ENCODE measurements at places on chromosomes 2 and 18. TPM values are rescaled to one million over a fixed set of nuclear protein-coding genes. Genes with fewer than 3 reads are reported as not detected.
A peak's percentile ranks its signal among the peaks of the same experiment; 100 is the strongest.

- no peak for DNase-seq
These were observed 132.2 kb upstream of the SP5 start for GRCh38 chr2:170582751-170583463.

Gene SKA1
- 44.2 TPM for total RNA-seq

DNA sequence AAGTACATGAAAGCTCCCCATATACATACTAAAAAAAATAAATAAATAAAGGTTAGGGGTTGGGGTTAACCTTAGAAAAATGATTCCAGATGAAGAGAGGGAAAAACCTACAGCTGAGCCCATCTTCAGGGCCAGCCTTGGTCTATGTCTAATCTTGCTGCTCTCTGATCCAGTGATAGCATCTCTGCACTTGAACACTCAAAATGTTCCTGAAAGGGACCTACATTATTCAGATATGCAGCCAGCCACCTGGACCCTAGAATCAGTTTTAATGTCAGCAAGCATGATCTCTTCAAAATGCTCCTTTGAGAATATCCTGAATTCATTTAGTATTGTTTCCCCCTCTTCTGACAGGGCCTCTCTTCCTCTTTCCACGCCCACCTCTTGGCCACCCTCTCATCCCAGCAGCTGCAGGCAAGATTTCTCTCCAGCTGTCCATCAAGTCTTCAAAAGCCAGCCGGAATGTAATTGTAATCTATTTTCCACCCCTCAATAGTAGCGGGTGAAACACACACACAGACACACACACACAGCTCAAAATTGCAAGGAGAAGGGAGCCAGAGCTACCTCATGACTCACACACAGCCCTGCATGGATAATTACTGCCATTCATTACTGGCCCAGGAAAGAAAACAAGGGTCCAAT, 135.5 kb downstream of the MYO3B start:
- no peak for DNase-seq

- peak; percentile 42 for DNase-seq
These were observed 4.7 kb downstream of the CYTIP start for GRCh38 chr2:157438863-157439823.

- no peak for DNase-seq
These were observed 36.7 kb downstream of the ADCYAP1 start for GRCh38 chr18:941331-941730.

DNA sequence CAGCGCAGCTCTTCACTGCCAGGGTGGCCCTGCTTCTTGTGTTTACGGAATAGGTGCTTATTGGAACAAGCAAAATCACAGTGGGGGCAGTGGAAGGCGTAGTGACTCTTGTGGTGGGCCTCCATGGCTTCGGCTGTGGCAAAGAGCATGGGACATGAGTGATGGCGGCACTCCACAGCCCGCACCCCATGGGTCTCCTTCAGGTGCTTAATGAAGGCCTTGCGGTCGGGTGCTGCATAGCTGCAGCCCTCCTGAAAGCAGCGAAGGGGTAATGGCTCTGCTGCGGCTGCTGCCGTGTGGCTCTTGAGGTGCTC, 10.7 kb downstream of the ZNF142 start:
- DNase-seq = no peak

DNA sequence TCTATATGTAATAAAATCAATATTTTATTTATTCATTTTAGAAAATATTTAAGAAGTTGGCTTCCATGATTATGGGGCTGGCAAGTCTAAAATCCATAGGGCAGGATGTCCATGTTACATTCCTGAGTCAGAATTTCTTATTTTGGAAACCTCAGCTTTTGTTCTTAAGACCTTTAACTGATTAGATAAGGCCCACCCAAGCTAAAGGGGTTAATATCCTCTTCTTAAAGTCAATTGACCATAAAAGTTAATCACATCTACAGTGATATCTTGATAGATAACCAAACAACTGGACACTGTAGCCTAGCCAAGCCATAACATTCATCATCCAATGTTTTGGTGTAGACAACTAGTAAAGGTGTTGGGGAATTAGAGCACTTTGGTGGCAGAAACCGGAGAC, 1035.4 kb upstream of the ZEB2 start:
- no peak for DNase-seq

DNA sequence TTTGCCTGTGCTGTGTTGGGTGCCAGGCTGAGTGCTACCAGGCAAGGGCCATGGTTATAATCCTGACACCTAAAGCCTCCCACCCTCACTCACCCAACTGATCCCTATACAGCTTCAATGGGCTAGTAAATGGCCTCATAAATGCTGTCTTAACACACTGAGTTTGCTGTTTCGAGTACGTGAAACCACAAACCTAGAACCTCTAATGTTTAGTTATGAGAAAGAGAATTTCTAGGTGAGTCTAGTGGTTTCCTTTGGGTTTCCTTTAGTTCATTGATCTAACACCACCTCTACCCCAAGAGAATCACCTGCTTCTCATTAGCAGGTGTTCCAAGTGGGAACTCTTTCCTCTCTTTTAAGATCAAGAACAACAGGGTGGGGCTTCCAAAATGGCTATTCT, 172.0 kb downstream of the MC4R start:
- no peak for DNase-seq

GRCh38 chr2:2834516-2835254, 503.6 kb upstream of the MYT1L start:
- DNase-seq = no peak

Gene UGT1A7
- total RNA-seq = not detected

Gene GNAL
- 0.12 TPM for total RNA-seq

GRCh38 chr2:207831584-207832248, 62.0 kb upstream of the FZD5 start:
- DNase-seq = no peak

GRCh38 chr18:13578400-13578799, 148.0 kb downstream of the FAM210A start:
- DNase-seq = no peak

GRCh38 chr2:27042159-27042661, 9.3 kb upstream of the AGBL5 start:
- DNase-seq = no peak

DNA sequence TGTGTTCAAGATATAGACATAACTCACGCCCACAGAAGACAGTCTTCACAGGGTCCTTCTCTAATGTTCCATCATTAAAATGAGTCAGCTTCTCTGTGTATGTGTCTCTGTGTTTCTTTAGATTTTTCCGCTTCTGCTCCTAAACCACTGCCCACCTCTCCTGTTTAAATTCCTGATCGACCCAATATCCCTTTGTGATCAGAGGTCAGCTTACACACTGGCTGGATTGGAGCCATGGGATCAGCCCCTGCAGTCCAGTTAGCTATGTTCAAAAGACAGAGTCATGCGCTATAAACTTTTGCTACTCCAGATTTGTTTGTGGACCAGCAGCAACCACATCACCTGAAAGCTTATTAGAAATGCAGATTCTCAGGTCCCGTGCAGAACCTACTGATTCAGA, 229.2 kb downstream of the C1D start:
- no peak for DNase-seq

- no peak for DNase-seq
These were observed 47.8 kb downstream of the ZNF804A start for GRCh38 chr2:184646177-184646576.

DNA sequence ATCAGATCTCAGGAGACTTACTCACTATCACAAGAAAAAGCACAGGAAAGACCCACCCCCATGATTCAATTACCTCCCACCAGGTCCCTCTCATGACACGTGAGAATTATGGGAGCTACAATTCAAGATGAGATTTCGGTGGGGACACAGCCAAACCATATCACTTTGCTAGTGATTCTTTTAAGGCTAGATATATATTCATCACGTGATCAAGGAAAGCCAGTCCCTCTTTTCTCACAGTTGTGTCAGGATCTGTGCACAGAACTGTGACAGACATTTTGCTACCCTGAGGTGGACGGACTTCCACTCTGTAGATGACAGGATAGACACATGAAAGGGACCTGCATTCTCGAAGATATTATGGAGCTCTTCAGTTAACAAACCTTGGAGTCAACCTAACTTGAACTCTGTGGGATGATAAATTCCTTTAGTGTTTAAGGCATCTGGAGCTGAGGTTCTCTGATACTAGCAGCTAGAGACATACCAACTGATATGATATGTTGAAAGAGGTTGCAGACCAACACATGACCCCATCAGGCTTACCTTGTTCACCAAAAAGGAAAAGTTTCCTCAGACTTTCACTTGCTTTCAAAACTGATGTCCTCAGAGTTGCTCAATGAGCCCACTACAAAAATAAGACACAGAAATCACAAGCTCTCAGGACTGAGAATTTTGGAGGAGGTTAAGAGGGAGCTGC, 66.3 kb upstream of the SCG2 start:
- DNase-seq = no peak

- DNase-seq = no peak
These were observed 792.8 kb upstream of the LRRTM1 start for GRCh38 chr2:81097361-81097760.

GRCh38 chr2:181036445-181036844, 56.0 kb downstream of the UBE2E3 start:
- peak; percentile 8 for DNase-seq

Gene GALR1
- total RNA-seq = not detected

DNA sequence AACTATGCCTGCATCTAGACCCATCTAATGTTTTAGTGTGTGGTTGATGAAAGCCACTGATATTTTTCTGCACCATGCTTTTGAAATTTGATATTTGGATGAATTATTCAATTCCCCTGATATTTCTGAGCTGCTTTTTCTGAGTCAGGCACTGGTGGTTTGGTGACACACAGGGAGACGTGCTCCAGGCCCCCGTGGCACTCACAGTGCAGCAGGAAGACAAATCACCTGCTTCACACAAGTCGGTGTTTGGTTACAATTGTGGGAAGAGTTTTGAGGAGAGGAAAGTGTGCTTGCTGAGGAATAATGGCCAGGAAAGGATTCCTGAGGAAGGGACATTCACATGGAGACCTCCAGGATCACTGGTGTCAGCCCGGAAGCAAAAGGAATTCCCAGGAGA, 179.7 kb downstream of the ACKR3 start:
- no peak for DNase-seq

DNA sequence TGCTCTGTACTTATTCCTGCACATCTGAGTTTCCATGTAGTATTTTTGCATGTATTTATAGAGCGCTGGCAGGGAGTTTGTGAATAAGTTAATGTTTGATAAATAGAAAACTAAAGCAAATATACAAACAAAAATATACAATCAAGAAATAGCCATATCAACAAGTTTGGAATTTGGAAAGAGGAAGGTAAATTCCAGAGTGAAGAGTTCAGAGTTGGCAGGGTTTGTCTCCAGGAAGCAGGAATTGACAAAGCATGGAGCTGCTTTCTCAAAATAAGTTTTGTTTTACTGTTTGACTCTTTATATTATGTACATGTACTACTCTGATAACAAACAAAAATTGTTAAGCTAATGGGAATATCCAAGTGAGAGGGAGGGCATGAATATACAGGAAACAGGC, 80.3 kb downstream of the SPOPL start:
- no peak for DNase-seq

DNA sequence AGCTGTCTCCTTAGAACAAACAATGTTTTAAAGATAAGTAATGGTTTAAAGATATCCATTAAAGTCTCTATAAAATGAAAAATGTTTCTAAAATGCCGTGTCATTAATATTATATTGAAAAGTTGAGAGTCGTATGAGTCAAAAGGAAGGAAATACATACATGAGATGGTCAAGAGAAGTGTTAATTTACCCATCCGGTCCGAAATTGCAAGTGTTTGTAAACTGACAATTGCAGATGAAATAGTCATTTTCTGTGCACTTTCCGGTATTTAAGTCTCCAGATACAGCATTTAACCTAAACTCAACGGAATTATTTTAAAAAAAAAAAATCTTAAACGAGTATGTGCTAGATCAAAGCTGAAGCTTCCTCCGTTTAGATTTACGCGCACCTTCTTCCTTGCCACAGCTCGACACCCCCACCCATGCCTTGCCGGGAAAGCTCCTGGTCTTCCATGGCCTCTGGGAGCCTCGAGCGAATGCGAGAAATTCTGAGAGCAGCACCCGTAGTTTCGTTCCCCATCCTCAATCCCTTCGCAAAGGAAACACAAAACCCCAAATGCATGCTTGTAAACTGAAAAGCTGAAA, 1.8 kb downstream of the DSC3 start:
- DNase-seq = no peak

DNA sequence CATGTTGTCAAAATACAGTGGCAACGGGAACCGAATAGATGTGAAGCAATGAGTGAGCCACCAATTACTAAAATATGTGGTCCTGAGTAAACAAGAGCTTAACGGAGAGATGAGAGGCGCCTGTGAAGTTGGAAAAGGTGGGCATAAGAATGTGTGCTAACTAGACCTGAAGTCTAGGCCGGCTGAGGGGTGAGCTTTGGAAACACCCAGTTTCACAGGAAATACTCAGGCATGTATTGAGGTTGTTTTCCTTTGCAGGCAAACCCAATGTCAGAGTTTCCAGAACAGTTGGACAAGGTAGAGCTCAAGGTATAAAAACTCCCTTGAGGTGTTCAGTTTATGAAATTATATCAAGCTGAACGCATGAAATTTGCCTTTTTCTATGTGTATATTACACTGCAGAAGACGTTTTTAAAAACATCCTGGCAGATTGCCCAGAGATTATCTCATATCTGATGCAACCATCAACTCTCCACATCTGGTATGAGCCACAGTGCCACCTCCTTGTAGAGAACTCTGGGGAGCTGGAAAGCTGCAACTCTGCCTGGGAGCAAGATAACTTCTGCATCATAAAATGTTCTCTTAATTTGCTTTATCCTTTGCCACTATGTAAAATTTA, 3.9 kb upstream of the WDSUB1 start:
- DNase-seq = peak; percentile 16

DNA sequence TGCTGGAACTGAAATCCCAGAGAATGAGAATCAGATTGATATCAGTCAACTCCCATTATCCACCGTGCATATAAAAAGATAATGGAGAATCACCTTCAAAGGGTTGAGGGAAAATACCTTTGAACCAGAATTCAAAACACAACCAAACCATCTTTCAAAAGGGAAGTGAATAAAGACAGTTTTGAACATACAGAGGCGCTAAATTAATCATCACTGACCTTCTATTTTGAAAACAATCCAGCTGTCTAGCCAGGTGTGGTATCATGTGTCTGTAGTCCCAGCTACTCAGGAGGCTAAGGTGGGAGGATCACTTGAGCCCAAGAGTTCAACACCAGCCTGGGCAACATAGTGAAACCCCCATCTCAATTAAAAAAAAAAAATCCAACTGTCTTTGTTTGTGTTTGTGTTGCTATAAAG, 63.6 kb downstream of the TRABD2A start:
- peak; percentile 39 for DNase-seq

Gene GRHL1
- total RNA-seq = 1.00 TPM

GRCh38 chr2:22491442-22491841, 893.5 kb upstream of the KLHL29 start:
- no peak for DNase-seq

DNA sequence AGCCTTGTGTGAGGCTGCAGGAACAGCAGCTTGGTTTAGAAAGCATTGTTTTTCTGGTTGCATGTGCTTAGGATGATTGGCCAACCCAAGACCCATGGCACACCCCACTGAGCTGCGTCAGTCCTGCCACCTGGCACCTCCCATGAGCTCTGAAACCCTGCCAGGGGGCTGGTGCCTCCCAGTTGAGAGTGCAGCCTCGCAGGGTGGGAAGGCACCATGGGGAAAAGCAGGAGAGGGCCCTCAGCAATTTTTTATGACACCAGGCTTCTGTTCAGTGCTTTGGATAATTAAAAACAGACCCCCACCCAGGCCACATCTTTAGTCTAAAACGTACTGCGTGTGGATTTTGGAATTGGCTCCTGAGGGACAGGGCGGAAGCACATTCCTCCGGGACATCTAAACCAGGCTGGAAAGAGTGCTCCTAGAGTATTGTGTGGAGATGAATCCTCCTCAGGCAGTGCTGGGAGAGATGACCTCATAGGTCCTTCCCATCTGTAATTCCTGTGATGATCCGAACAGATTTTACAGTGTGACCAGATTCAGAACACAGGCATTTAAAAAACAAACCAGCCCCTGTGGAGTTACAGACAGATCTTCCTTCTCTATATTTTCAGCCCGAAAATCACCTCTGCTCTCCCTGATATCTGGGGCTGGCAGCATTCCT, 438.3 kb downstream of the ZNF521 start:
- no peak for DNase-seq
